Left kidney (tissue), 8 donors: ENCODE measurements at places on chromosomes 1 and 21. TPM values are rescaled to one million over a fixed set of nuclear protein-coding genes. Genes with fewer than 3 reads are reported as not detected.

Gene NUP210L
- polyA plus RNA-seq = 0.17 TPM

Gene SLC16A4
- 112 TPM for polyA plus RNA-seq

Gene CD5L
- not detected for polyA plus RNA-seq

Gene SV2A
- polyA plus RNA-seq = 8.4 TPM

Gene OTUD7B
- 22.1 TPM for polyA plus RNA-seq

Gene BROX
- 56.3 TPM for polyA plus RNA-seq

- DNase-seq = no peak
These were observed 108.6 kb downstream of the GPR52 start for GRCh38 chr1:174556392-174556791.

- DNase-seq = no peak
These were observed 154.5 kb upstream of the OLFM3 start for GRCh38 chr1:102151242-102151641.

DNA sequence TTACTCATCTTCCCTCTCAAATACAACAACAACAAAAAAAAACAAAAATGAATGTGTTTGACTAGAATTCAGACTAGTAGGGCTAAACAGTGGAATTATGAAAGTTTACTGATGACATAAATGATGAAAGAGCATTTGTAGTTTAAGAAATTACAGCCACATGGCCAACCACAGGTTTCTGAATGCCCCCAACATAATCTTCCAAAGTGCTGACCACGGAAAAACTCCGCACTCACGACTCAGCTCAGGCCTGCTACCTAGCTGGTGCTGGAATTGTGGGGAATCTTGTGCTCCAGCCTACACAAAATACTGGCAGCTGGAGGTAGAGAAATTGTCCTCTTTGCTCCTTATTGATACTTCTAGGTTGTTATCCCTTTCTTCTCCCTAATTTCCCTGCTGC is 23.6 kb upstream of the TBX15 start:
- no peak for DNase-seq

DNA sequence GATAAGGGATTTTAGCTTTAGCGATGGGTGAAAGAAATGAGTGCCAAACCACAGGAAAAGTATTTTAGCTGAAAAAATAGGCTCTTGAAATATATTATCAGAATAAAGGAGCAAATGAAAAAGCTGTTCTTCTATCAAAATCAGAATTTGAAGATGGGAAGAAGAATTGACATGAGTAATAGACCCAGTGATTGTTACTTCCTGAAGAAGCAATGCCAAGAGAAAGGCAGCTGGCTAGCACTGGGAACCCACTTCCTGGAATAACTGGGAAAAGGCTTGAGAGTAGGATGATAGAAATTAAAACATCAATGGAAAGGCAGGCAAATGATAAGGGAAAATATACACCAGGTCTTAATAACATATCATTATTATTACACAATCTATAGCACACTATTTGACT is 29.9 kb upstream of the LYPLAL1 start:
- DNase-seq = no peak

DNA sequence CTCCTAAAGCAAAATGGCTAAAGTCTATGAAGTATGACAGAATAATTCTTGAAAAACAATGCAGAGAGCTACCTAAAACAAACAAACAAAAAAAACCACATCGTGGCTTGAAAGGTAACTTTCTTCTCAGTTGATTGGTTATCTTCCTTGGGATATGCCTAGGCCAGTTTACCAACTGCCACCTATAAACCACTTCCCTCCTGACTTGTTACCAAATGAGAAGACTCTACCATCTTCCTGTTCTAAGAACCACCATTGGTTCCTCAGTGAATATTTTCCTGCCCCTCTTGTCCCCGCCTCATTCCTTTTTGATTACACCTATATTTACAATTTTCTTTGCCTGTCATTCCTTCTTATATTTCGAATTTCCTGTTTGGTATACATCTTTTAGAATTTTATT is 336.6 kb downstream of the SIPA1L2 start:
- no peak for DNase-seq

- no peak for DNase-seq
These were observed 119.2 kb downstream of the PBX1 start for GRCh38 chr1:164678136-164678700.

GRCh38 chr1:51070011-51070410 is 32.0 kb upstream of the C1orf185 start:
- no peak for DNase-seq

GRCh38 chr1:202193614-202194327 is at the start of gene LGR6:
LGR6 (plus strand) TSS chr1:202193799; CDS start chr1:202193990, 191 bp downstream.
- no peak for DNase-seq

DNA sequence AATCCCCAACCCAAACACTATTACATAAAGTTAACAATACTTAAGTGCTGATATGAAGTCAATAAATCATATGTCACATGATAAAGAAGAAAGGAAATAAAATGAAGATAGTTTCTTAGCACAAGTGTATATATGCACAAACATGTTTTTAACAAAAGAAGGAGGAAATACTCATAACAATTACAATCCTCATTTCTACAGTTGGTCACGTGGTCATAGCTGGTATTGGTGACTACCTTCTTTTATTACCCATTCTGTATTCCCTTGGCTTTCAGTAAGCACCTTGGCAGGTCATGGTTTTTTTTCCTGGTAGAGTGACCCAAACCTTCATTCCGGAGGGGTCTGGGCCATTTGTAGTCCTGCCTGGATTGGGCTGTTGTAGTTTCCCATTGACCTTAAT is 137.1 kb upstream of the KCND3 start:
- no peak for DNase-seq

- DNase-seq = no peak
These were observed 65.6 kb upstream of the DAB1 start for GRCh38 chr1:57489358-57490036.

GRCh38 chr1:244836135-244836521 is 670 bp downstream of the COX20 start:
- DNase-seq = no peak

DNA sequence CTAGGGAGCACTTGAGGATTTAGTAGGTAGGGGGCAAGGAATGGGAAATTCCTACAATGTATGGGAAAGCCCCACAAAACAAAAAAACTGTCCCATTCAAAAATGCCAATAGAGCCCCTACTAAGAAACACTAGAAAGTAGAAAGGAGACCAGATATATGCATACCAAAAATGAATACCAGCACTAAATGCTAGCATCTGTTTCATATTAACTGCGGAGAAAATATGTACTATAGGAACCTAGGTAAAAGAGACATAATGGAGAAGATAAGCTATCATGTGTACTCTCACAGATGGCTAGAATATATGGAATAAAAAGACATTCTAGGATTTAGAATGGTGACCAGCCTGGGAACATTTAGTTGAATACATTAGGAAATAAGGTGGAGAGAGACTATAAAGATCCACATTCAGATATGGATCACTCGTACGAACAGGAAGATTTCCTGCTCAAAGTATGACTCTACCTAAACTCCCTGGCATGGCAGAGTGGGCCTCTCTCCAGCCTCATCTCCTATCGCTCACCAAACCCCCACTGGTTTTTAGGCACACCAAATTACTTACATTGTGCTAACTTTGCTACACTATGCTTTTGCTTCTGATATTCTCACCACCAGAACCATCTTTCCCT is 18.3 kb downstream of the ZNHIT6 start:
- no peak for DNase-seq

DNA sequence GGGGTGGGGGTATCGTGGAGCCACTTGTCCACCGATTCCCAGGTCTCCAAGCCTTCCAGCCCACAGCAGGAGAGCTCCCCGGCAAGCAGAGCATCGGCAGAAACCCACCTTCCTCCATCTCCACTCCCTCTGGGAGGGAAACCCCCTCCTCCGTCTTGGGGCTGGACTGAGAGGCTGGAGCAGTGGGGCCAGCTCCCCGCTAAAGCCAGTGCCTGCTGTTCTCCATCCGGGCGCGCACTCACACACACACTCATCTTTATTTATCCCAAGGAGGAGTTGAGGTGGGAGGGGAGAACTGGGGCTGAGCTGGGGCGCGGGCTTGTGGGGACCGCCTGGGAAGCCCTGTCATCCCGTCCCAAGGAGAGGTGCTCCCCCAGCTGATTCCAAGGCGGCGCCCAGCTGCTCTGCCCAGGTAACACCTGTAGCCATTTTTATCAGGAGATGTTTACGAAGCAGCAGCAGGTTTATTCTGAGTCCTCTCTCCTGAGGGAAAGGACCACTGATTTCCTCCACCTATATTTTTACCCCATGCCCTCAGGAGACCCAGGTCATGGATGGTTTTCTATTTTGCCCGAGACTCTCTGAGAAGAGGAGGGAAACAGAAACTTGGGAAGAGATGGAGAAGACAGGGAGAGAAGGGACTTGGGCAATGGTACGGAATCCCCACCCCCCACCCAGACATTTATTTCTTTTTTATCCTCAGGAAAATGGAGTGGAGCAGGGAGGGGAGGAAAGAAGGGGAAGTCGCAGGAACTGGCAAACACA is 2.1 kb downstream of the KCNN3 start:
- DNase-seq = no peak

DNA sequence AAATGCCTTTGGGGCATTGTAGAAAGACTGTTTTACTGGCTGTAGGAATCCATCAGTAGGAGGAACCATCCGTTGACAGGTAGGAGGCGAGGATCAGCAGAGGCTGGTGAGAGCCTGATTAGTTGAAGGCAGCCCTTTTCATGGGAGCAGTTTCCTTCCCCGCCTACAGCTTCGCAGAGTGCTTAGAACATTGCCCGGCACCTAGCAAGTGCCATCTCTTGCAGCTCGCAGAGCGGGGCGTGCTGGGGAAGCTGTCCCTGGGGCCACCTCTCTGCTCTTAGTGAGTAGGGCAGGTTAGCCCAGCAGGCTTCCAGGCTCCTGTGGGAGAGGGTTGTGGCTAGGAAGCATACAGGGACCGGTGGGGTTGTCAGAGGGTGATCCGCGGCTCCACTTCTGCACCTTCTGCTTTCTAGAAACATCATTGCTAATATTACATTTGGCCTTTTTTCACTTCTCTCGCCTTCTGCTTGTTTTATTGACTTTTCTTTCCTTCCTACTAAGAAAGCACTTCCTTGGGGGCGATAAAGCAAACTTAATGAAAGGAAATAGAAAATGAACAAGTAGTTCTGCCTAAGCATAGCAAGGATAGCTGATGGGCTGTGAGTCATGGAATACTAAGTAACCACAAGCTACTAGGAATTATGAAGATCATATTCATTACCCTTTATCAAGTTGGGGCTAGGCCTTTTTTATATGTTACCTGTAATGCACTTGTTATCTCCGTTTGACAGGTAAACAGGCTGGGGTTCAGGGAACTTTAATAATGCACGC is 176.7 kb downstream of the GALNT2 start:
- DNase-seq = no peak

DNA sequence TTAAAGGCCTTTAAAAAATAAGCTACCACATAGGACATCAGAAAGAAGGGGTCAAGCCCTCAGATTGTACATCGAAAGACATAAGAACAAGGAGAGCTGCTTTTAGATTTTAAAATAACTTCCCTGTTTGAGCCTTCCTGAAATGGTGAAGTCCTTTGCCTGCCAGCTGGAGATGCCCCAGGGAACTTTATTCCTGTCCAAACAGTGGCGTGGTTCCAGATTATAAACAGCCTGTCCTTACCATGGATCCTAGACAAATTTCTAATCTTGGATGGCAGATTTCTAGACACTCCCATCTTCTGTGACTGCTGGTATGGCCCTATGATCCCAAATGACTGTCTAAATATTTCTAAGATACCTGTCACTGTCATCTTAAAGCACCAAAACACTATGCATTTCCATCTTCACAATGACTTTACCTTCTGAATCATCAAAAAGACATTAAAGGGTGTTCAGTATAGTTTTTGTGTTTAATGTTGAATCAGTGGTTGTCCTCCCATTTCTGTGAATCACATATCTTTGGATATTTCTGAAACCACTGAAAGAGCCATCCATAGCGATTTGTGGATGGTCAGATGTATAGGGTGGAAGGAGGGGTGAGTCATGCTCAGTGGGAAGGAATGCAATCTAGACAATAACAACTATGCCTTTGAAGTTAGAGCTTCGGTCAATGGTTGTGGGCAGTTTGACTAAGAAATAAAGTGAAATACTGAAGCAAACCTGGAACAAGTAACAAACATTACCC is 23.2 kb downstream of the ILDR2 start:
- no peak for DNase-seq

GRCh38 chr1:184035719-184036516 is 1.6 kb downstream of the COLGALT2 start:
- DNase-seq = peak; percentile 26

GRCh38 chr1:16146279-16147155 is 9.4 kb downstream of the EPHA2 start:
- DNase-seq = peak; percentile 91

- no peak for DNase-seq
These were observed 59.2 kb downstream of the WARS2 start for GRCh38 chr1:119081267-119081666.

DNA sequence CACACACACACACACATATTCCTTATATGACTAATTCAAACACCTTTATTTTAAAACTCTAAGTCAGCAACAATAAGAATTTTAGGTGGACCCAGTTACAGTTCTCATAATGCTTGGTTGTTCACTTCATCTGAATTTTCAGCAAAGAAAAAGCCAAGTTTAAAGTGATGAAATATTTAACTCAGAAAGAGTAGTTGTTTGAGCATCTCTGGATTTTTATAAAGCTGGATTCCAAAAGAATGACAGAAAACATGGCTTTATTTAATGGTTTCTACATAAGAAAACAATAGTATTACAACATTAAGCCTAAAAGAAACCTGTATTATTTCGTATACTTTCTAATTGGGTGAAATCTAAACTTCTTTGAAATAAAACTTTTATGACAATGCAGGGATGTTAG is 54.2 kb upstream of the ADAMTS5 start:
- no peak for DNase-seq

DNA sequence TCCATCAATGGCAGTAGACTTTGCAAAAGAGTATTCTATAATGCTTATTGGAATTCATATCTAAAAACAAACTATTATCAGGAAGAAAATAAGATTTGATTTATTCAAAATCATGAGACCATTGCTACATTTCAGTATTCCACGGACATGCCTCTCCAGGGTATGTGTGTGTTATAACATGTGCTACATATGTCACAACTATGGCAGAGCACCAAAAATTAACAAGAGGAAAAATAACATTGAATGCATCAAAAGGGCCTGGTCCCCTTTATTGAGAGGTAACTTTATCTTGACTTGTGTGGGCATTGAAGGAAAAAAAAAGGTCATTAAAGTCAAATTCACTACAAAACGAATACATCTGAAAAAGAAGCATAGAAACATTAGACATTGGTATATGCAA is 22.6 kb upstream of the LRRC8B start:
- no peak for DNase-seq

GRCh38 chr1:231861541-231862481 is 235.2 kb downstream of the DISC1 start:
- DNase-seq = no peak

- no peak for DNase-seq
These were observed 34.5 kb downstream of the EBNA1BP2 start for GRCh38 chr1:43137445-43138052.

DNA sequence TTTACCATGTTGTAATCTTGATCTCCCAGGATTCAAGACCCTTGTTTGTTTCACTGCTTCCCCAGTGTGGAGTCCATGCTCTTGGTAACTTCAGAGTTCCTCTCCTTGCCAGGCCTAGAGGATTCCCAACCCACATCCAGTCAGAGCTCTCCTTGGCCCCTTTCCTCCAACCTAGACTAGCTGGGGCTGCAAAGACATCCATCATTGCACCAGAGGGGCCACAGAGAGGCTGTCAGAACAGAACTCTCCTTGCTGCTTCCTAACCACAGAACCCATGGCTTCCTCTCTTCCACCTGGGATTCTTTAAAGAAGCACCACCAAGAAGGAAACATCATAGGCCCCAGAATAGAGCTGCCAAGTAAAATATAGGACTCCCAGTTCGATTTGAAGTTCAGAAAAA is 81.0 kb downstream of the HMGB4 start:
- DNase-seq = no peak

GRCh38 chr1:233233508-233234040 is 62.0 kb downstream of the PCNX2 start:
- DNase-seq = no peak
